ENCODE measurements at places on chromosomes 2 and 18.

GRCh38 chr2:196435189-196435588, 204.3 kb upstream of the CCDC150 start:
- no peak for DNase-seq

DNA sequence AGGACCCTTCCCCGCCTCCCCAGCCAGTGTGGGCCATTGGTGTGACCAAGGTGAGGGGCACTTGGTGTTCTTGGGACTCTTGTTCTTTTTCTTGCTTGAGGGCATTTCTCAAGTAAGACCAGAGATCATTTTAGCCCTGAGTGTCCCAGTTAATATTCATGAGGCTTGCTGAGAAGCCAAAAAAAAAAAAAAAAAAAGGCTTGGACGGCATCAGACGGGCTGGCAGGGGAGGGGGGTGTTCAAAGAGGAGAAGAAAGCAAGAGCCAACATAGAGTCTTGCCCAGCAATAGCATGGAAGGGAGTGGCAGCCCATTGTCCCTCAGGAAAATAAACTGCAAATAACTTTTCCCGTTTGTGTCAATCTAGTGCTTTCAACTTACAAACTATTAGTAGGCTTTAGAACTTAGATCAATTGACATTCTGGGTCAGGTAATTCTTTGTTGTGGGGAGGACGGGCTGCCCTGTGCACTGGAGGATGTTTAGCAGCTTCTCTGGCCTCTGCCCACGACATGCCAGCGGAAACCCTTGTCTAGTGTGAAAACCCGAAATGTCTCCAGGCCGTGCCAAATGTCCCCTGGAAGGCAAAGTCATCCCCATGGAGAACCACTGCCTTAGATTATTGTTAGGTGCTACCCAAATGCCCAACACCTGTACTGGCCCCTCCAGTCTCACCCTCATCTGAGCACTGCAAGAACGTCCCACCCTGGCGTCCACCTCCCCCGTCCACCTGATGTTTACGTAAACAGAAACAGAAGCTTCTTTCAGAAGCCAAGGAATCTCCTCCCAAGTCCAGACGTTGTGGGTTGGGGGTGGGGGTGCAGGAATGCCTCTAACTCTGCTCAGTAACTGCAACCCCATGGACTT, 163.4 kb downstream of the BCL2 start:
- no peak for DNase-seq

DNA sequence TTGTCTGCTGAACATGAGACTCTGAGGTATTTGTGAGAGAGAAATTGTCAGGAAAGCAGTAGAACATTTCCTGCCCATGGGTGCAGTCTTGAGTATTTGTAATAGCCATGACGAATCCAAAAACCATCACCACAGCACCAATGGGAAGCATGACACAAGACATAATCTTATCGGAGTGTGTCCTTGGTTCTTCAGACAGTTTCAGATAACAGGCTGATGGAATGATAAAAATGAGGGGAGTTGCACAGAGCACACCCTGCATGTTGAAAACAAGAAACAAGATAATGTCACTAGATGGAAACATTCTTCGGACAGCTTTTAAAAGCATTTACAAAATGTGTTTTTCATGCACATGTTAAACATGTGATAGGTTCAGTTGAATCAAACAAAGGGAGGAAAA, 56.9 kb downstream of the SLC38A11 start:
- DNase-seq, result no peak

DNA sequence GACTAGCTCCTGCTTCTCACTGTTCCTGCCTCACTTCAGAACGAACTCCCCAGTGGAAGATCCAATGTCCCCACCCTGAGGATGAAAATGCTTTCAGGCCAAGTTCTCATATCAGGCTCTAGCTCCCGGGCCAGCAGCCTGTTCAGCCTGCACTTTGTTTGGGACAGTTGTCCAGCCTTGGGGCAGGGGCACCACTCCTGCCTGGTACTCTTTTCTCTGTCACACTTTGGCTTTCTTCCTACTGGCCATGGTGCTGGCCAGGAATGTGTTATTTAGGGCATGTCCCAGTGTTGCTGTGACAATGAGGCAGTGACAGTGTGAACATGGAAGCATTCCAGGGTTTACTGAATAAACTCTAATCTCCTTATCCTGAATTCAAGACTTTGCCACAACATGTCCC, 154.1 kb downstream of the GALNT14 start:
- DNase-seq, result no peak

- no peak for DNase-seq
These were observed 9.3 kb upstream of the MTCL1 start for GRCh38 chr18:8695932-8696517.

- DNase-seq, result no peak
These were observed 548.0 kb downstream of the DCC start for GRCh38 chr18:52888014-52888413.
